Frontal cortex (tissue), 4 donors: ENCODE measurements at places on chromosomes 5 and 9. TPM values are rescaled to one million over a fixed set of nuclear protein-coding genes. Genes with fewer than 3 reads are reported as not detected.
A peak's percentile ranks its signal among the peaks of the same experiment; 100 is the strongest.

UGT3A1 gene
- not detected for total RNA-seq

ALAD gene
- total RNA-seq = 11.4 TPM

ATP10B gene
- total RNA-seq = 2.4 TPM

CMYA5 gene
- 0.82 TPM for total RNA-seq

ZDHHC11 gene
- 5.7 TPM for total RNA-seq

PCDHAC1 gene
- total RNA-seq = 76.2 TPM

SKP2 gene
- total RNA-seq = 15.9 TPM

PCDHA1 gene
- 8.6 TPM for total RNA-seq

SPATA31D4 gene
- total RNA-seq = not detected

CAMLG gene
- total RNA-seq = 100 TPM

SHROOM1 gene
- total RNA-seq = 0.82 TPM

MYMK gene
- not detected for total RNA-seq

PLCXD3 gene
- 9.8 TPM for total RNA-seq

SVEP1 gene
- 8.6 TPM for total RNA-seq

DNA sequence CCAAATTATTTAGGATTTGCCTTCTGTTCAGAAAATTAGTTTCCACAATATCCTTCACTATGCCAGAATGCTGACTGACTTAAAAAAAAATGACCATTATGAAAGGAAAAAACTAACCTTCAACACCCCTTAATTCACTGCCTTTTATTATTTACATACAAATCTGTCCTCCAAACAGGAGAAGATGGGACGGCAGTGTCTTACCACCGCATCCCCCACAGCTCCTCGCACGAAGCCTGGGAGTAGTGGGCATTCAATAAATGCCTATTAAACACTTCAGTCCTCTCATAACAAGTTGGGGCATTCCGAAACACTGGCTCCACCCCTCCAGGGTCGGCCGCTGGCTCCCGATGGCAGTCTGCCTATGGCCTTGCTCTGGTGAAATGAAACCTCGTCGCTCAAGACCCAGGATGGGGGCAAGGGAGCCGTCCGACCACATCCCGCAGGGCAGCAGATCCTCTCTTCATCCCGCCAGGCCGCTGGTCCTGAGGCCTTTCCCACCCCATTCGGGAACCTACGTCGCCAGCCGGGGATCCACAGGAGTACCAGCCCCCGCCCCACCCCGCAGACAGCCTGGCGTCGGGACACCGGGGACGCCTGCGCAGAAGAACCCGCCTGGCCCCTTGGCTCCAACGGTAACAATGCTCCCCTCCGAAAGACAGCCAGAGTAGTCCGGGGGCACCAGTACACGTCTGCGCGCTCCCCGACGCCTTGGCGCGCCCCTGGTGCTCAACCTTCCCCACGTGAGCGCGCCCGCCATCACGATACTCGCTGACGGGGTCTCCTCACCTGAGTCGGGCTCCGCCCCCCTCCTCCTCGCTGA is 613 bp downstream of the ZBTB5 start:
- peak; percentile 61 for DNase-seq

GRCh38 chr5:1006656-1007071 is 1.9 kb upstream of the NKD2 start:
- no peak for DNase-seq

DNA sequence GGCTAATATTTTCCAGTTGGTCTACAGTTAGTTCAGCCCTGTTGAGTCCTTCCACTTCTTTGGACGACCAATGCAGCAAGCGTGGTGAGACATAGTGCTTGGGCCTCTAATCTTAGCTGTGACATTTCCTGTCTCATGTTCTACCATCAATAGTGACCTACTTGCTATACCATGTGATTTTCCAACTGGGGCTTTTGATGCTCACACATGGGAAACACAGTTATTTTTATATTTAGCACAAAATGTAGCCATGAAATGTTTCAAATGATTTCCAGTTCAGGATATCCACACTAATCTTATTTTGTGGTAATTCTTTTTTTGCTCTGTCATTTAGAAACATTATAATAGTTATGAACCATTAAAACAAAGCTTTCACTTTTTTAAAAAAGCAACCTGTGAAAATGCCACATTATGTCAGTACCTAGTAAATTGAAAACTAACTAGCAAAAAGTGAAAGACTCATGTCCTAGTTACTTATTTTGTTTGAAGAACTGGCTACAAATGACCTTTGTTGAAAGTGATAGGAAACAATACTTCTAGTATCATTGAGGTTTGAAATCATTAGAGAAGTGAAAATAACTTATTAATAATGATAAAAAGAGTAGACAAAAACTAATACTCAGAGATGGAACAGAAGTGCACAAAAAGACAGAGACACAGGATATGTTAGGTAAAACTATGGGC is 18.3 kb downstream of the MARCHF3 start:
- DNase-seq = no peak

DNA sequence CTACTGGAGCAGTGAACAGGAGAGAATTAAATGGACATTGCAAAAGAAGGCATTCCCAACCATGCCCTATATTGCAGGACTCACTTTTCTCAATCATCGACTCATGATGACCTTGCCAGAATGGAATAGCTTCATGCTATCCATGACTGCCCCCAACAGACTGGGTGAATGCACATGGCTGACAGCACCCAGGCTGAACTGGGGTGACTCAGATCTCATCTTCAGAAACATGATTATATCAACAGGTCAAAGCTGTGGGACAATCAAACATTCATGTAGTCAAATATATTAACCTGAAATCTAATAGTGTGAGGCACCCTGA is 34.7 kb upstream of the MIER3 start:
- no peak for DNase-seq

GRCh38 chr5:98415663-98416062 is 357.8 kb upstream of the RGMB start:
- no peak for DNase-seq

- no peak for DNase-seq
Observed at GRCh38 chr5:98064118-98064685, 709.3 kb upstream of the RGMB start.

DNA sequence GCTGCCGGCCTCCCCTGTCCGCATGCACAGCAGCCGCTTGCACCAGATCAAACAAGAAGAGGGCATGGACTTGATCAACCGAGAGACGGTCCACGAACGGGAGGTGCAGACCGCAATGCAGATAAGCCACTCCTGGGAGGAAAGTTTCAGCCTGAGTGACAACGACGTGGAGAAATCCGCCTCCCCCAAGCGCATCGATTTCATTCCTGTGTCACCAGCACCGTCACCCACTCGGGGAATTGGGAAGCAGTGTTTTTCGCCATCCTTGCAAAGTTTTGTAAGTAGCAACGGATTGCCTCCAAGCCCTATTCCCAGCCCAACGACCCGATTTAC is 75.3 kb downstream of the PIP5K1B start:
- DNase-seq = no peak

DNA sequence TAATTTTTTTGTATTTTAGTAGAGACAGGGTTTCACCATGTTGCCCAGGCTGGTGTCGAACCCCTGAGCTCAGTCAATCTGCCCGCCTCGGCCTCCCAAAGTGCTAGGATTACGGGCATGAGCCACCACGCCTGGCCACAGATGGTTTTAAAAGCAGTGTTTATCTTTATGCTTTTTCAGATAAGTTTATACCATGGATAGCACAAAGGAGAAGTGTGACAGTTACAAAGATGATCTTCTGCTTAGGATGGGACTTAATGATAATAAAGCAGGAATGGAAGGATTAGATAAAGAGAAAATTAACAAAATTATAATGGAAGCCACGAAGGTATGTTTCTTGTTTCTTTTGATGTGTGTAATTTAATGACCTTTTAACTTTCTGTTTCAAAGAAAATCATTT is 35.1 kb downstream of the POLK start:
- no peak for DNase-seq

- no peak for DNase-seq
Observed at GRCh38 chr5:53311681-53312080, 168.7 kb upstream of the FST start.

GRCh38 chr5:34833976-34834793 is 4.8 kb upstream of the TTC23L start:
- DNase-seq = no peak

DNA sequence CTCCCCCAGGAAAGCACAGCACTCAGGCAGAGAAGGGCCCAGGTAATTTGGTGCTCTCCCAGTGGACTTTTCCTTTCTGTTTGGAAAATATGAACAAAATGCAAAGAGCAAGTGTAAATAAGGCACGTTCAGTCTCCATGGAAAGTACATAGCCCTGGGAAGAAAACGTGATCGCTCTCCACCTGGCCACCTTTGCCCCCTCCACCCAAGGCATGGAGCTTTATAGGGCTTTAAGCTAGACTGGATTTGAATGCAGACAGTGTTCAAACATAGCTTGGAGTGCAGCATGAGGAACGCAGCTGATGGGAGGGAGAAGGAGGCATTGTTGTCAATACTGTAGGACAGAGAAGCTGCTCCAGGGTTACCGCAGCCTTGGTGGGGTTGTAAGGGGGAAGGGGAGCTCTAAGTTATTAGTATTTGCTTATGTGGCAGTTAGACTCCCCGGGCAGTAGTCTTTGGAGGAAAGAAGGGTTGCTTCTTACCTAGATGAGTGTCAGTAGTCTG is 500.2 kb downstream of the SPOCK1 start:
- no peak for DNase-seq

DNA sequence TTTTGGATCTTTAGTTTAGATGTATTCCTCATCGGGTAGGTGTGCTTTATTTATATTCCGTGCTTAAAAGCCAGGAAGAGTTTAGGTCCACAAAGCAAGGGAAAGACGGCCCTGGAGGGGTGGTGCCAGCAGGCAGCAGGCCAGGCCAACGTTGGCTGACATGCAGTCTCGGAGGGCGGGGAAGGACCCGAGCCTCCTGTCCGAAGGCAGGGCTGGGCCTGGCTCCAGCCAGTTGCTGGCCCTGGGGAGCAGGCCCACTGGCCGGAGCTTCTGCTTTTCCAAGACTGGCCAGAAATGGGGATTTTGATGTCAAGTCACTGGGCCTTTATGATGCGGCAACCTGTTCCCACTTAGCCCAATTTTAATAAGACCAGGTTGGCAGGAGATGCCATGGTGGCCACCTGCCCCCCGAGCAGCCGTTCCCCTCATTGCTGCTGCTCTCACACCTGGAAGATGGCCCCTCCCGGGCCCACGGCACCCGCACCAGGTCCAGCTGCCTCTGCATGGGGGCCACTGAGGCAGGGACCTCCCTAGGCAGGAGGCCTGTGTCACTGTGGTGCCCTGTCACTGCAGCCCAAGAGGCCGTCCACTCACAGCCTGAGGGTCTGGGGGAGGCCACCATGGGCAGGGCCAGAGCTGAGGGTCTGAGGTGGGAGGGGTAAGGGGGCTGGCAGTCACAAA is 23.2 kb downstream of the LPCAT1 start:
- DNase-seq = no peak

GRCh38 chr5:172199446-172199845 is 5.5 kb downstream of the EFCAB9 start:
- no peak for DNase-seq

GRCh38 chr9:98364086-98364485 is 108.6 kb upstream of the TBC1D2 start:
- DNase-seq = no peak

GRCh38 chr9:130239363-130239695 is 26.2 kb upstream of the HMCN2 start:
- no peak for DNase-seq

- DNase-seq = no peak
Observed at GRCh38 chr9:110078604-110079003, 129.4 kb downstream of the C9orf152 start.

- no peak for DNase-seq
Observed at GRCh38 chr5:40688996-40689395, 9.3 kb downstream of the PTGER4 start.

- DNase-seq = no peak
Observed at GRCh38 chr9:15300218-15300617, 6.8 kb downstream of the TTC39B start.

DNA sequence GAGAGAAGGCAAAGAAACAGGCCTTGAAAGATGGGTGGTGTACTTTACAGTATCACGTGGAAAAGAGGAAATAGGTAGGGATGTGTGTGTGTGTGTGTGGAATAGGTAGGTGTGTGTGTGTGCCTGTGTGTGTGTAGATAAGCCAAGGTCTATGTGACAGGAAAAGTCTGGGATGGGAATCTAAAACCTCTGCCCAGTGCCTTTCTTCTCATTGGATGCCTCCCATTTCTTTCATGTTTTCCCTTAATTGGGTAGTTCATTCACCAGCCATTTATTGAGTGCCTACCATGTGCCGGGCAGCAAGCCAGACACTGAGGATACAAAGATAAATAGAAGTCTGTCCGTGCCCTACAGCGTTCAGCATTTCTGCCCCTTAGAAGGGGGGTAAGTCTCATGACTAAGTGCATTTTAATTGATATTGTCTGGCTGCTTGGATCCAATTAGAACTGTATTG is 1.0 kb downstream of the URM1 start:
- no peak for DNase-seq

DNA sequence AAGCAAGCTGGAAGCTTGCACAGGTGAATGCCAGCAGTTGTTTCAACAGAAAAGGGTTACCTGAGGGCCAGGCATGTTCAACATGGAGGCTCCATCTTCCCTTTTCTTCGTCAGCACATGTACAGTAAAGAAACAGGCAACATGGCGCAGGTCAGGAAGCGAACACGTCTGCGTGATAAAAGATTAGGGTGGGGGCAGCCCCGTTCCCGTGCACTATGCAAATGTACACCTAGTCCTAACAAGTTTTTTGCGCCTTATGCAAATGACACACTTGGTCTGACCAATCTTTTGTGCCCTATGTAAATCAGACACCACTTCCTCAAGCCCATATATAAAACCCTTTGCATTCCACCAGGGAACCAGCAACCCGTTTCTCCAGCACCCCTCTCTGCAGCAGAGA is 452.1 kb upstream of the PTPRD start:
- no peak for DNase-seq
